ENCODE measurements at places on chromosomes 16 and 17.

- DNase-seq, result peak; percentile 4
Observed at GRCh38 chr16:49528060-49528865, 154.7 kb downstream of the C16orf78 start.

- DNase-seq, result no peak
Observed at GRCh38 chr17:61536422-61536955, 54.5 kb downstream of the NACA2 start.

DNA sequence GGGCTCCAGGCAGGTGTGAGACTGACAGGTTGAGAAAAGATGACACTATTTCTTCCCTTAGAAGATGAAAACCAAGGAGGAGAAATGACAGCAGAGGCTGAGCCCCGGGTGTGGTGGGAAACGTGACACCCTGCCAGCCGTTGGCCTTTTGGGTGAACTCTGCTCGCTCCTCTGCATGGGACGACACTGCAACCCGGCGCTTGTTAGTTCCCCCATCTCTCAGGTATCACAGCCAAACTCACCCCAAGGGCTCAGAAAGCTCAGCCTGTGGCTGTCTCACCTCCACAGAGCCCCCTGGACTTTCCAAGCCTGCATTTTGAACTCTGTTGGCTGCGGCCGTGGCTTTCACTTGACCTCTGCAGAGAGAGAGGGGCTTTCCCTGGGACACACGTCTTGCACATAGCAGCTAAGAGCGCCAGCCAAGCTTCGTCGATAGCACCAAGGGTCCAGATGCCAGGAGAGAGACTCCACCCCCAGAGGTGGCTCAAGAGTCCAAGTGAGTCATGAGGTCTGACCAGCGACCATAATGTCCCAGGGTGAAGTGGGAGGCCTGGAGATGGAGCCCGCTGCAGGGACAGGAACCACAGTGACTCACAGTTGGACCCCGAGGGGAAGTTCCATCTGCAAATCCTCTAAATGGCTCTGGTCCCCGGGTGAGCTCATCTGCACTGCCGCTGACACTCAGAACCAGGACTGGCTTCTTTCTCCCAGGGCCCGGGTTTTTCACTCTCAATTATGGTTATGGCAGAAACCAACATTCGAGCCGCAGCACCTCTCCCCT, 301.9 kb downstream of the SOX9 start:
- no peak for DNase-seq

GRCh38 chr17:58270476-58271215, 10.1 kb downstream of the MPO start:
- DNase-seq, result no peak

GRCh38 chr17:66570447-66571195, 264.3 kb upstream of the CACNG5 start:
- DNase-seq, result peak; percentile 28

DNA sequence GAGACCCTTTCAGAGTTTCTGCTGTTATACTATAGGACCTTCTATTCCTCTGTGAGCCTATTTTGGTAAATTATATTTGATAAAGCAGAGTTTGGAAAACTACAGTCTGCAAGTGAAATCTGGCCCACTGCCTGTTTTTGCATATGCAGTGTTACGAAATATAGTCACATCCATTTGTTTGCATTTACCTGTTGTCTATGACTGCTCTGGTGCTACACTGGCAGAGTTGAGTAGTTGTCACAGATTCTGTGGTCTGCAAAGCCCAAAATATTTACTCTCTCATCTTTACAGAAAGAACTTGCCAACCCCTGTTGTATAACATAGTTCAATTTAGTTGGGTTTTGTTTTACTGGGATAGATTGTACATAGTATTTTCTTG, 42.3 kb downstream of the TNRC6A start:
- no peak for DNase-seq

- DNase-seq, result no peak
Observed at GRCh38 chr16:81907681-81908080, 103.6 kb downstream of the SDR42E1 start.

- DNase-seq, result no peak
Observed at GRCh38 chr17:13788385-13788784, 186.7 kb upstream of the HS3ST3A1 start.

DNA sequence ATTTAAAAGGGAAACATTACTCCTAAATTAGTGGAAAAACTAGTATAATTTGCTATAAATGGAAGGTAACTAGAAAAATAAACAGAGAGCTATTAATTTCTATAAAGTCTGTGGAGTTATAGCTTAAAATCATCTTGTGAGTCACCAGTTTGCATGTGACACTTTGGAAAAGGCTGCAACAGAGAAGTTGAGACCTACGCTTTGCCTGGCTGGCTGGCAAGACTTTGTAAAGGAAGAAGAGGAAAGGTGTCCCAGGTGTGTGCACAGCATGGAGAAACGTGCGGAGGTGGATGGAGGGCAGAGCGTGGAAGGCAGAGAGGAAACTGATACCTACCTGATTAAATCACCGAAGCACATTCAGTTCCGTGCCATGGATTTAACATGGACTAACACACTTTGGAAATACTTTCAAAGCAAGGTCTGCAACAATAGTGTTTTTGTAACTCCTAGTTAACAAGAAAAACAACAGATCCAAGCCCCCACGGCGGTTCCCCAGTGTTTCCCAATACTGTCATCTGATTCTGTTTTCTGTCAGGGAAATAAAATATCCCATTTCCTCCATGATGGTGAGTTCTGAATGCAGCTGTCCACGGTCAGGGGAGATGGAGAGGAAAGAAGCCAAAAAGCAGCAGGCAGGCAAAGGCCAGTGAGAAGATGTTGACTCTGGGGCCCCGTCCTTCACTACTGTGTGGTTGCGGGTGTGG, 134.8 kb downstream of the XYLT1 start:
- no peak for DNase-seq

DNA sequence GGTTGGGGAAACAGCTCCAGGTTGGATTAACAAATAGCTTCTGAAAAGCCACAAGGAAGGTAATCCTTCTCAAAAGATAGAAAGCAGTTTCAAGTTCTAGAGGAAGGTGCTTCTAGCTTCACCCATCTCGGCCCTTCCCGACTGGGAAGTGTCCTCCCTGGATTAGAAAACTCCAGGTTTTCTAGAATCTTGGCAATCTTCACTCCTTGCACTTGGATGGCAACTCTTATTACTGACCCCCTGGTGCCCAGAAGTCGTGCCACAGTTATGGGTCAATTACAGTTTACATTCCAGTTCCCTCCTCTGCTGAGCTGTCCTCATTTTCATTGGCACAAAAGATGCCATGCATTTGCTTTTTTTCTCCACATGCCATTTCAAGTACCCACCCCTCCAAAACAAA, 65.6 kb downstream of the SMG6 start:
- no peak for DNase-seq

DNA sequence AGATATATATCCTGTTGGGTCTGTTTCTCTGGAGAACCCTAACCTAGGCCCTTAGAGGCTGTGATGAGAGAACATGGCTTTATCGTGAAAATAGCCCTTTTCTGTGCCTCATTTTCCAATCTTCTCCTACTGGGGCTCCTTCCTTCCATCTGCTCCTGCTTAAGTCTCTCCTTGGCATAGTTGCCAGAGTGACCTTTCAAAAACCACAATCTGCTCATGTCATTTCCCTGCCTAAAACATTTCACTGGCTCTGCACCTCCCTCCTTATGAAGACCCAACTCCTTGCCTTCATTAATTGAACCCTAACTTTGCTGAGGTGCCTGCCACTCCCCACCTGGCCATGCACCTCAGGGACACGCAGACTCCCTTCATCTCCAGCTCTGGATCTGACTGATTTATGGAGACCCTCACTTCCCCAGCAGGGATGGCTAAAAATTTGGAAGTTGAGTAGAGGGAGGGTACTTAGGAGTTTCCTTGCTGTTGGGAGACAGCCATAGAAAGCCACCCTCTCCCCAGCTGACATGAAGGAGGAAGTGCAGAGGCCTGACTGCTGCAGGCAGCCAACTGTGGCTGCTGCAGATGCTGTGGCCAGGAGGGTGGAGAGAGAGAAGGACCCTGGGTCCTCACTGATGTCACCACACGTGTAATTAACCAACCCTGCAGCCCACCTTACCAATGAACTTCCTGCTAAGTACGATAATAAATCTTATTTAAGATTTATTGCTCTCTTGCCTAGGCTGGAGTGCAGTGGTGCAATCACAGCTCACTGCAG, 6.3 kb upstream of the GGA2 start:
- DNase-seq, result no peak

DNA sequence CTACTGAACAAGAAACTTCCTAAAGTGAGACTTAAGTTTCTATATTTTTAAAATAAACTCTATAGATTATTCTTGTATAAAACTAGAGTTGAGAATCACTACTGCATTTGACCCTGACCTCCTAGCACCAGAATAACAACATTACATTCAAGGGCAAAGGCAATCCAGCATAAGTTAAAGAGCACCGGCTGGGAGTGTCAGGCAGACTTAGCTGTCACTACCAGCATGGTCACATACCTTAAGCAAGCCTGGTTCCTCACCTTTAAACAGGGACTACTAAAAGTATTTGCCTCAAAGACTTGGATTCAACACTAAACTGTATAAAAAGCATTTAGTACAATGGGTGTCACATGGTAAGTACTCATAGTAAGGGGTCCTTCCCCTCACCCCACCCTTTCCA, 90.4 kb downstream of the SSH2 start:
- DNase-seq, result no peak

DNA sequence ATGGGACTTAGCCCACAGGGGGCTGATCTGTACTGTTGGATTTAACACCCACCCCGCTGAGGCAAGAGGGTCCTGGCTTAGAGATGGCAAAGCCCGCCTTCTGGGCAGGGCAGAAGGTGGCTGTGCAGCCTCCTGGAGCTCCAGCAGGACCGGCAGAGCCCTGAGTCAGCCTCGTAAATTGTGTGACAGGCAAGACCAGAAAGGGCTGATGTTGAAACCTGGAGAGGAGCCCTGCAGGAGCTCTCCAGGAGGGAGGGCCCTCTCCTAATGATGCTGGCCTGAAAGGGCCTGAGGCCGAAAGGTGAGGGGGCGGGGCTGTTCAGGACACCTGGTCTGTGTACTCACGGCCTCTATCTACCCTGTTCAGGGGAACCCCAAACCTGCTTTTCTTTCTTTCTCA, 22.5 kb upstream of the MYO15B start:
- peak; percentile 82 for DNase-seq

DNA sequence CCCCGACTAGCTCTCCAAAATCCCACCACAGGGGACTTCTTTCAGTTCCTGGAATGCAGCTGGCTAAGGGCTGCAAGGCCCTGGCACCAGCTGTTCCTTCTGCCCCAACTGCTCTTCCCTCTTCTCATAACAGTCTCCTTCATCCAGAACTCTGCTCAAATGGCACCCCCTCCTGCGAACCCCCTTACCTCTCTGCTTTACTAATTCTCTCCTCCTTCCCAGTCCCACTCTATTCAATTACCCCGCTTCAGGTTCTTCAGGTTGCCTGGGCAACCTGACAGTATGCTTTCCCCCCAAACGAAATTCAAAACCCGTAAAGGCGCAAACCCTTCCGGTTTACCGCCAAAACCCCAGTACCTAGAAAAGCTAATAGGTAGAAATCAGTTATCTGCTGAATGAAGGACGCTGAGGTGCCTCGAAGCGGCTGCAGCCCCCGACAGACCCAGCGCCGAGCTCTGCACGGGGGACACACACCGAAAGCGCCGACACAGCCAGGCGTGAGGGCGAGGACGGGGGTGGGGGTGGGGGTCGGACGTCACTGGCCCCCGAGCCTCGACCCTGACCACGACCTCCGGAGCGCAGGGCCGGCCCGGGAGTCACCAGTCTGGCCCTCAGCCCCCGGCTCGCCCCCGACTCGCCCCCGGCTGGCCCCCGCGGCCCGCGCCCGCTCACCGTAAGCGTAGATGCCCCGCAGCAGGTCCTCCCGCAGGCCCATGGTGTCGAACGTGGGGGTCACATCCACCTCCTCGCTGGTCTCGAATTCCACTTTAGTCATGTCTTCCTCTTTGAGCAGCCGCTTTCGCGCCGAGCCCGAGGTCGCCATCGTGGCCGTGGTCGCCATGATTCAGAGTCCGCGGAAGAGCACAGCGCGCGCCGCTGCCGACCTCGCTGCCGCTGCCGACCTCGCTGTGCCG, 550 bp downstream of the EIF4A3 start:
- no peak for DNase-seq

DNA sequence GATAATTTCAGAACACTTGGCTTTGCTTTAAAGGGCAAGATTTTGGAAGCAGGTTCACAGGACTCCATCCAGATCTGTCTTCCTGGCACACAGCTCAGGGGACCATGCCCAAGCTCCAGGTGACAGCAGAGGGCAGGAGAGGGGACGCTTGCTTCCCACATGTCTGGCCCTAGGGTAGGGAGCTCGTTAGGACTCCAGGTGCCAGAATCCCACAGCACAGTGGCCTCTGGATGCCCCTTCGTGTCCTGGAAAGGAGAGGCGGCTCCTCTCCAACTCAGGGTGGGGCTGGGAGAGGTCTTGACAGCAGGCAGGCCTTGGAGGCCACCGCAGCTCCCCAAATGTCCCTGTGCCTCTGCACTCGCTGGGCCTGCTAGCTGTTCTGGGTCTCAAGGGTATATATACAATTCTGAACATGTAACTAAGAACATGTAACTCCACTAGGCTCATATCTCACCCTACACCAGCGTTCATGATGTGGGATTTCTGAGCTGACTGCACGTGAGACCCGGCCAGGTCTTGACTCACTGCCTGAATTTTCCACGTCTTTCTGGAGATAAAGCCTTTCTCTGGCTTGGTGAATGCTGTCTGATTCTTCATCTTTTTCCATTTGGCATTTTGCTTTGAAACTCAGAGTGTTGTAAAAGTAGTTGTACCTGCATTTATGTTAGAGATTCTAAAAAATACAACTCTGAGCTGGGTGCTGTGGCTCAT, 52.8 kb downstream of the MARCHF10 start:
- DNase-seq, result no peak

GRCh38 chr17:68572138-68572842, 28.9 kb downstream of the FAM20A start:
- no peak for DNase-seq

DNA sequence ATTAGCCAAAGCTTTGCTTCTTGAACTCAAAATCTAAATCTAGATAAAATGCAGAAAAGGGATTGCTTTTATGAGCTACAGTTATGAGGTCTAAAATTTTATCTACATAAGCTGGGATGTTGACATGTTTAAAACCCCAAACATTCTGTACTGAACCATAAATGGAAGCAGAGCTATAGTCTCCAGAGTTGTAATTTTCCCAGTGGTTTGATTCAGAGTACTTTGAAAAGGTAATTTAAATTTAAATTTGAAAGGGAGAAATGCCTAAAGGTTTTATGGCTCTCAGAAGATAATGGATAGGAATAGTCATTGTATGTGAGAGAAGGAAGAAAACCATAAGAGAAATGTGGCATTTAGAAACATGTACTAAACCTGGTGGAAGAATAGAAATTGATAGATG, 163.2 kb downstream of the PPM1E start:
- DNase-seq, result no peak

Data from LNCaP clone FGC (cell line).